ENCODE measurements at places on chromosomes 7 and 10.

DNA sequence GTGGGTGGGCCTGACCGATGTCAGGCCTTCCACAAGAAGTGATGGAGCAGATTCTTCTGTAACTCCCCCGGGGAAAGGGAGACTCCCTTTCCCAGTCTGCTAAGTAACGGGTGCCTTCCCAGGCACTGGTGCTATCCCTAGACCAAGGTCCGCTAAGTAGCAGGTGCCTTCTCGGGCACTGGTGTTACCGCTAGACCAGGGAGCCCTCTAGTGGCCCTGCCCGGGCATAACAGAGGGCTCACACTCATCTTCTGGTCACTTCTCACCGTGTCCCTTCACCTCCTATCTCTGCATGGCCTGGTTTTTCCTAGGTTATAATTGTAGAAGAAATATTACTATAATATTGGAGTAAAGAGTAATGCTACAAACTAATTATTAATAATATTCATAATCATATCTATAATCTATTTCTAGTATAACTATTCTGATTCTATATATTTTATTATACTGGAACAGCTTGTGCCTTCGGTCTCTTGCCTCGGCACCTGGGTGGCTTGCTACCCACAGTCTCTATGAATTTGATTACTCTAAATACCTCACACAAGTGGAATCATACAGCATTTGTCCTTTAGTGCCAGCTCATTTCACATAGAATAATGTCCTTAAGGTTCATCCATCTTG is 1378.7 kb downstream of the XPNPEP1 start:
- DNase-seq, result peak; percentile 84

- no peak for DNase-seq
Observed at GRCh38 chr7:69422574-69422985, 175.7 kb upstream of the AUTS2 start.

- peak; percentile 84 for DNase-seq
Observed at GRCh38 chr7:101363734-101364374, 1.2 kb downstream of the COL26A1 start.

GRCh38 chr7:121459148-121459547 is 63.0 kb upstream of the FAM3C start:
- no peak for DNase-seq

DNA sequence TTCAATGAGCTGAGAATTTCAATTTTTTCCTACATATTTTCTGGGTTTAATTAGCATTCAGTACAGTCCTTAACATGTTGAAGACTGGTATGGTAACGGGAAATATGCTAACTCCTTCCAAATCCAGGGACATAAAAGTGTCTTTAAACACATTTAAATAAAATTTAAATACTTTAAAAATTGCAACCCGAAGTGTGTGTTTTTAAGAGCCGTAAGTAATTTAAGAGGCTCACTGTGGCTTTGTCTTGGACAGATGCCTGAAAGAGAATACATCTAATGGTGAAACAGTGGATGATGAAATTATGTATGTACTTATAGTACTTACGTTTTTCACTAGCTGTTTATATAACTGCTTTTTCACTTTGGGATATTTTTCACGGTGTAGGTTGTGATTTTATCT is 687.3 kb upstream of the CELF2 start:
- no peak for DNase-seq

DNA sequence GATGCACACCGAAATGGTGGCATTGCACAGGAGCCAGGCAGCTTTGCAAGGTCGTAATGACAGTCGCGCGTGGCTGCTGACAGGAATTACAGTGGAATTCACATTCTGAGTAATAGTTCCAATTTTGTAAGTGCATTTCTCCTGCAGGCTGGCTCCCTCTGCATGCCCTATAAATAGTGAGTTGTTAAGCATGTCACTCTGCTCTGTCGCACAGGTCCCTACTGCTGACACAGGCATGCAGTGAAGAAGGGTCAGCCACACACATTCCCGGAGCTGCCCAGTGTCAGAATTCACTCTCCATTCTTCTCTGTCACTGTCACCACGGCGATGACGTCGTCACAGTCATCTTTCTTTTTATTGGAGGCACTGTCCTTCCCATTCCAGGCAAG is 49.2 kb upstream of the SHH start:
- DNase-seq, result no peak

DNA sequence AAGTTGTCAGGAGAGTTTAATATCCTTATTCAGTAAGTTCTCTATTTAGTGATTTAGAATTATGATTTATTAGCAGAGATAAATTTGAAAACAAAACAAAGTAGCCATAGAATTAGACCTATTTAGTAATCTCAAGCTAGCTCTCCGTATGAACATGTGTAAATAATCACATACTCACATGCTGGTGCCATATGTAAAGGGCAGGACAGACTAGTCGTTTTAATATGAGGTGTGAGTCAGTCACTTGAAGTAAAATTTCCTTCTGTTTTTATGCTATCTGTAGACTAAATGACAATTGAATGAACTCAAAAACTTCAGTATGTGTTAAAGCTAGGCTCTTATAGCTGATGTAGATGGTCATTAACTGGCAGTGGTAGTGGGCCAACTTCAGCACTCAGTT is 67.1 kb downstream of the WAC start:
- DNase-seq, result no peak

DNA sequence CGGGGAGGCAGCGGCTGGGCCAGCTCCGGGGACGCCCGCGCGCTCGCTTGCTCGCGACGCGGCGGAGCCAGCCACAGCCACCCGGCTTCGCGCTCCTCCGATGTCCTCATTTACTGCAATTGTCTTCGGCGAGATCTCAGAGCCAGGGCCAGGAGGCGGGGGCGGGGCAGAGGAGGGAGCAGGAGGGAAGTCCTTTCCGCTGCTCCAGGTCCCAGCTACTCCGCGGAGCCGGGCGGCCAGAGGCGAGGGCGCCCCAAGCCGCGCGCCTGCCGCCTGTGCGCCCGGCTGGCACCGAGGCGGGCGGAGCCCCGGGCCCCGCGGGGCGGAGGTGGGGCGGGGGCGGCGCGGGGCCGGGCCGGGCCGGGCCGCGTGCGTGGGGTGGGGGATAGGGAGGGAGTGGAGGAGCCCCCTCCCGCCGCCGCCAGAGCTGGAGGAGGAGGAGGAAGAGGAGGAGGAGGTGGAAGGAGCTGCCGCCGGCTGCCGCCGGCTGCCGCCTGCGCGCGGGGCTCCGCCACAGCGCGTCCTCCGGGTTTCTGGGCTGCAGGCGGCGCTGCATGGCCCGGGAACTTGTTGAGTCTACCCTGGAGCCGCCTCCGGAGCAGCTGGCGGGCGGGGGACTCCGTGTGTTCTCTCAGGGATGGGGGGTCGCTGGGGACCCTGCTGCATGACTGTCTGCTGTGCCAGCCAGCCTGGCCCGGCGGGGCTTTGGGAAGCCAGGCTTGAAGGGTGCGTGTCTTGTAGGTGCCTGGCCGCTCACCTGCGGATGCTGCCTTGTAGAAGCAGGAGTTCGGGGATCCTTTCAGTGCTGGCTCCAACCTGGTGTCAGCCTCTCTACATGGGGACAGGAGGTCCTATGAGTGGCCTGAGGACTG is at the start of gene INSYN2A:
Gene INSYN2A (minus strand): TSS at position 310 of the 872 bp plus-strand sequence. CDS start 20,196 bp downstream, outside the sequence.
- DNase-seq, result peak; percentile 76

DNA sequence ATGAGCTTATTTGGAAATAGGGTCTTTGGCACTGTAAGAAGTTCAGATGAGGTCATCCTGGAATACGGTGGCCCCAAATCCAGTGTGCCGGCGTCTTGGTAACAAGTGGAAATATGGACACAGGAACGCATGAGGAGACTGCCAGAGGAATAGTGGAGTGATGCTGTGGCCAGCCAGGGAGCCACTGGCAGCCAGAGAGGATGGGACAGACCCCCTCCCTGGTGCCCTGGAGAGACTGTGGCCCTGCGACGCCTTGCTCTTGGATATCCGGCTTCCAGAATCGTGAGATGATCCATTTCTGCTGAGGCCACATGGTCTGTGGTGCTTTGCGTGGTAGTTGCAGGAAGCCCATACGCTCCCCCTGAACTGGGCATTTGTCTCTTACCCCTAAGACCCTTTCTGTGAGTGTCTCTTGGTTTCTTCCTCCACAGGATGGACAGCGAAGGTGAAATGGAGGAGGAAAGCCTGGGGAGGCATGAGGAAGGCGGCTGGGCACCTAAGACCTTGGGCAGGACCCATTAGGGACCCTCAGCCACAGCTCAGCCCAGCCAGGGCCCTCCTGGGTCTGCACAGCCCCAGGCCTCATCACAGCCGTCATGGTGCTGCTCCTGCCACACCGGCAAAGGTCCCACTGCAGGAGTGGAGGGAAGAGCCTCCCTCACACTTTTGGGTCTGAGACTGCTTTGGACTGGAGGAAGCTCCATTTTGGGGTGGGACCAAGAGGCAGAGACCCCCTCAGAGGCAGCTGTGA is 53.6 kb downstream of the INSIG1 start:
- DNase-seq, result peak; percentile 6

DNA sequence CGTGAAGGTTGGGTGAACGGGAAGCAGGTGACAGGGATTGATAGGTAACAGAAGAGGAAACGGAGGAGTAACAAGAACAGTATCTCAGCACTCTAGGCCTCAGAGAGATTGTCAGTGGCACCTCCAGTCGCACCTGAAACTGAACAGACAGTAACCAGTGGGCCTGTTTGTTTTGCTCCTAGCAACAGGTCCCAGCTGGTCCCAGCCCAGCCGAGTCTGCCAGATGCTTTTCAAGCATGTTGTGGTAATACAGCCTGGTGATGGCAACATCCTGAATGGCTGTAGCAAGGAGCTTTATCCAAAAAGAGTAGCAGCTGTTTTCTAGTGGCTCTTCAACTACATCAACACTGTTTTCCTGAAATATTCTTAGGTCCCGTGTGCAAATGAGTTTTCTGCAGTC is 4.7 kb downstream of the CACNB2 start:
- peak; percentile 46 for DNase-seq

DNA sequence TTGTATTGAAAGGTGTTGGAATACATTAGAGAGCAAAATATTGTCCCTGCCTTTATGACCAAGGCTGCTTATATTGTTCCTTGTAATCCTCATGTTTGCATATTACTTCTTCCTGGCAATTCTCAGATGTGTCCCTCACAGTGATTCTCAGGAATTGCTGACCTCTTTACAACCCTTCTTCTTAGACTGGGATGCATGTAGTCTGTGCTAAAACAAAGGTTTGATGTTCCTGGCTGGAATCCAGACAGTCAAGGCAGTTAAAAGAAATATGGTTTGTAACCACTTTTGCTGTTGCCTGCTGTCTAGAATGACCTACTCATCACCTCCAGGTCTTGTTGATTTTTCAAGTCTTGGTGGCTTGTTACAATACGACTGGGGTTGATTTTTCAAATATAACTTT is 367.6 kb downstream of the HGF start:
- no peak for DNase-seq

- no peak for DNase-seq
Observed at GRCh38 chr10:127148066-127148932, 48.1 kb downstream of the INSYN2A start.

DNA sequence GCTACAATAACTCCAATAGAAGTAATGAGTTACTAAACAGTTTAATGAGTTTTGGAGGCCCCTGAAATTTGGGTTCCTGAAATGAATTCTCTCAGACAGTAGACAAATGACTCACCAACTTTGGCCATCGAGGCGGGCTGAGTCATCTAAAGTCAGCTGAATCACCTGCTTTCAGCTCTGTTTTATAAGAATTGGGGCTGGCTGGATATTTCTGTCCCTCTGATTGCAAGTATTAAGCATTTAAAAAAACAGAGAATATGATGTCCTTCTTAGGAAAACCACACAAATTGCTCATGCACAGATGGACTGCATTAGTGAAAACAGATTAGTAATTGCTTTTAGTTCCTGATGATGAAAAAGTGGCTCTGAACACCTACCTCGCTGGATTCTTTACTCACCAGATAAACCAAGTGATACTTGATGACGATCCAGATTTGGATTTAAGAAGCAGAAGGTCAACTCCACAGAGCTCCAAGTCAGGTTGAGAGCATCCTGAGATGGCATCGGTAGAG is 59.1 kb downstream of the ZNF365 start:
- DNase-seq, result no peak

DNA sequence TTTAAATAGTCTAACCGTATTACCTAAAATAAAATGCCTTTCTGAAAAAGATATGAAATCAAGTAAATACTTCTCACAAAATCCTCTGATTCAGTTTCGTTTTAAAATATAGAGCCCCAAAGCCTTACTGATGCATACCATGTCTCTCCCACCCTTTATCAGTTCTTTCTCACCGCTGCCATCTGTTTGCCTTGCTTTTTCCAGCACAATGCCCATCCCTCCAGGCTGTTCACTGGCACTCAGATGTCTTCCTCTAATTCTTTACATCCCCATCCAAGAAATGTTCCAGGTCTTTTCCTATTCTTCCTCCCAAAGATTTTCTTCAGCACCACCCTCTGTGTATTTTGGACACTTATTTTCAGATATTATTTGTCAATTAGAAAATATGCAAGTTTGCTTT is 116.5 kb upstream of the LRRN3 start:
- no peak for DNase-seq

DNA sequence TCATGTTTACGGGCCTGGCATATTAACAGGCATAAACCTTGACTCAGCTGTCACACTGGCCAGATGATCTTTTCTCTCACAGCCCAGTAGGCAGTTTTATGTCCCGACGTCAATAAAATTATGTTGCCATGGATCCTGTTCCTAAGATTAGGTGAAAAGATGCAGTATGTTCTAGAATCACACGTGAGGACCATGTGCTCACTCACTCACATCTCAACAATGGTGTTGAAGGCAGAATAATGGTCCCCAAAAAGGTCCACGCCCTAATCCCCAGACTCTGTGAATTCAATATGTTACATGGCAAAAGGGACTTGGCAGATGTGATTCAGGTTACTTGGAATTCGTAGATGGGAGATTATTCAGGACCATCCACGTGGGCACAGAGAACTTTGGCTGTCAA is 3.5 kb downstream of the DOCK1 start:
- DNase-seq, result no peak

DNA sequence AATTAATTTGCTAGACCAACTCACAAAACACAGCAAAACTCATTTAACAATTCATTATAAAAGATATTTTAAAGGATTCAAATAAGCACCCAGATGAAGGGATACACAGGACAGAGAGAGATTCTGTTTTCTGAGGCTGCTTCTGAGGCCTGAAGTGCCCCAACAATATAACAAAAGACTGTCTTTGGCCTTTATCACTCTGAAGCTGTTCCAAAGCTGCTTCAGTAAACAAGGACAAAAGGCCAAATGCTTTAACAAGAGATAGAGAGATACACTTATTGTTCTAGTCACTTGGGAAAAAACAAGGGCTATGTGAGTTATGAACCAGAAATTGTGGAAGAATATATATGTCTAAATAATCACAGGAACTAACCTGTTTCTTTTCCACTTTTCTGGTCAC is 223.7 kb downstream of the CXCL12 start:
- no peak for DNase-seq

DNA sequence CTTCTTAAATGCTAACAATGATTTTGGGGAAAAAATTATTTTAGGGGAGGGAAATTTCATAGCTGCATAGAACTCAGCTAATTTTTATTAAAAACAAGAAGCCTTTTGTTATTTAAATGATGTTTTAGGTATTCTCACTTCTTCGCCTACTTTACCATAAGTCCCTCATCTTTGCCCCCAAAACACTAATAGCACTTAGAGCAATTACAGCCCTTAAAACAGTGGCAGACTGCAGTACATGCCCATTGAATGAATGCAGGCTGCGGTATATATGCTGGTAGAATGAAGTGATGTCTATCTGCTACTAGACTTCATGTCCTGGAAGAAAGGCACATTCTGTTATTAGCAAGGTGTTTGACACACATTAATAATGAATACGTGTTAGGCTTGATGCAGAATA is 2.9 kb upstream of the SPAG6 start:
- DNase-seq, result no peak

- DNase-seq, result no peak
Observed at GRCh38 chr10:34498821-34499220, 316.3 kb downstream of the PARD3 start.

GRCh38 chr10:106935978-106936451 is 228.5 kb downstream of the SORCS1 start:
- DNase-seq, result no peak

All from glutamatergic neuron (in vitro differentiated cells).